ENCODE measurements at places on chromosomes 11 and 22.

DNA sequence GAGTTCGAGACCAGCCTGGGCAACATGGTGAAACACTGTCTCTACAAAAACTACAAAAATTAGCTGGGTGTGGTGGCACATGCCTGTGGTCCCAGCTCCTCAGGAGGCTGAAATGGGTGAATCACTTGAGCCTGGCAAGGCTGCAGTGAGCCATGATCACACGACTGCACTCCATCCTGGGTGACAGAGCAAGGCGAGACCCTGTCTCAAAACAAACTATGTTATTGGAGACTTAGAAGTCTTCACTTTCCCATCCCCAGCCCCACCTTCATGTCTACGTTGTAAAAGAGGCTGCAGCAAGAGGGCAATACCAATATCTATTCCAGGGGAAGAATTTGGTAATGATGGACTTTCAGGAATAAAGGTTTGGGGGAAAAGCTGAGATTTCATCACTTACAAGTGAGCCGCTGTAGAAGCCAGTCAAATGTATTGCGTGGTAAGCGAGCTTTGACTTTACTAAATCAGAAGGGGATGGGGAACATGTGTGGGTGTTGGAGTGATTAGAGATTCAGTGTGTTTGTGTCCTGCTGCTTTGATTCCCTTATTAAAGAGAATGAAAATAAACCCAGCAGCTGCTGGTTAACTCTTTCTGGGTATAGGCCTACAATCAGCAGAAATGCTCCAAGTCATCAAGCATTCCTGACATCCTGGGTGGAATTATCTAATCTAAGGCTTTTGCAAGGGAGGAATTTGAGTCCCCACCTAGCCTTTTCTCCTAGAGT lies 53.7 kb downstream of the UBASH3B start:
- DNase-seq: no peak

DNA sequence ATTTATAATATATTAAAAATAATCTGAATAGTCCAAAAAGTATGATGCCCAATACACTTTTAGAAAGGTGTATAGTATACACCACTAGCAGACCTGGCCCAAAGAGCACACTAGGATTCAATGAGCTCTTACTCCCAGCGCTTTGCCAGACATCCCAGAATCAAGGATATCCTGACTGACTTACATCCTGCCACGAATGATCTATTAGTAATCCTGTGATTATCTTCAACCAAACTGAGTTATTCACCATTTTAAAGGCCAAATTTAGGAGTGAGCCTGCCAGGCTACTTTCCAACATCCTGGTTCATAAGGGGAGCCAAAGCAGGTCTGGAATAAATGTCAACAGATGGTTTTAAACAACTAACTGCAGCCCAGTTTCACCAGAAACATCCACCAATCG lies 60.8 kb upstream of the FAM181B start:
- DNase-seq: no peak

GRCh38 chr11:70885281-70886231 lies 366.8 kb downstream of the SHANK2 start:
- no peak for DNase-seq

DNA sequence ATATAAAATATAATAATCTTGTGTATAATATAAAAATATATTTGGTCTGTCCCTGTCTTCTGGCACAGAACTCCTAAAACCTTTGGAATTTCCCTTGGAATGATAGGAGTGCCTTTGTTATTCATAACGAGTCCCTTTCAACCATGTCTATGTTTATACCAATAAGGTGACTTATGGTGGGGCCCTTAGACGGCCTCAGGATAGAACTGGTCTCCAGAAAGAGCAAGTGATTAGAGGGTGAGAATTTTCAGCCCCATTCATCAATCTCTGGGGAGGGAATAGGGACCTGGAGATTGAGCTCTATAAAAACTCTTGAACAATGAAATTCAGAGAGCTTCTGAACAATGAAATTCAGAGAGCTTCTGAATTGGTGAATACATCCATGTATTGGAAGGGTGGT lies 18.4 kb upstream of the PICALM start:
- DNase-seq: no peak

DNA sequence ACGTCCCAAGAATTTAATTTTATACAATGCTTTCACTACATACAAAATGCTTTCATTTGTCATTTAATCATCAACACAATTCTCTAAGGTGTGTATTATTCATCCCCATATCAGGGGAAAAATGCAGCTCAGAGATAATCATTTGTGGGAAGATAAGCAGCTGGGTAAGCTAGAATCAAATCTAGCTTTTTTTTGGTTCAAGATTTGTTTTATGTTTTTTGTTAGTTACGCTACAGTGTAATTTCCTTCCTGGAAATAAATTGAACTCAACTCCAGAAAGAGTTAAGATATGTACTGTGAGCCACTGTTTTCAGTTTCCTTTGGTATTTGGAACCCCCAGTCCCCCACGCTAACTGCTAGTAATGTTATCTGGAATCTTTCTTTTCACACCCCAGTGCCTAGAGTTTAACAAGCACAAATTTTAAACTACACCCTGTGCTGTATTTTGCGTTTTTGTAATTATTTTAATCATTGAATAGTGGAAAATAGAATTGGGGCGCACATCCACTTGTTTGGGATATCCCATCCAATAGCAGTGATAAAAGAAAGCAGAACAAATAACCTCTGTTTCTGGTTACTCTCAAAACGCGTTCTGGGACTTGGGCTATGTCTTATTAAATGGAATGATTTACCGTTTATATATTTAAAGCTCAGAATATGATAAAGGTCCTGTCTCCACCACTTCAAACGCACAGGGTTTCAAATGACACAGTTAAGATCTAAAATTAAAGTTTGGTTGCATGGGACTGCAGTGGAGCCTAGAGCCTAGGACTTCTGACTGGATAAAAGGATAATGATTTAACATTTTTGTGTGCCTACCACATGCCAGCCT lies 2.1 kb upstream of the HSPA8 start:
- DNase-seq: no peak

- peak; percentile 6 for DNase-seq
Measured at GRCh38 chr11:76156971-76157427, 49.3 kb downstream of the WNT11 start.

GRCh38 chr11:7254731-7255291 lies 3.1 kb downstream of the SYT9 start:
- no peak for DNase-seq

- DNase-seq: no peak
Measured at GRCh38 chr11:7494086-7494745, 8.9 kb downstream of the OLFML1 start.

DNA sequence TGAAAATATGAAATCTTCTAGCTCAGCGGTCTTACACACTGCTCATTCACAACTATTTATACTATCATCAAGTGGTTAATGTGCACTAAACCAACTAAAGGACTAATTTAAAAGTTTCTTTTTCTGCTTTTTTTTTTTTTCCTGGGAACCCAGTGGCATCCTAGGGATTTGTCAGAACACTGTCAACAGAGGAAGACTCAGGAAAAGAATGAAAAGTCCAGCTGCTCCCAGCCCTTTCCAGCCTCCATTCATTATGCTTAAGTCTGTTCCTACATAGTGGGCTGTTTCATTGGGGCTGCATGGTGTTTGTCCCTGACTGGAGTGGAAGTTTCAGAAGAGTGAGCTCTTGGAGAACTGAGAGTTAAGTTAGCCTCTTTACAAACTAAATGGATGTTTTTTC lies 391.1 kb downstream of the AASDHPPT start:
- no peak for DNase-seq

- DNase-seq: no peak
Measured at GRCh38 chr11:46461461-46461927, 69.9 kb upstream of the CHRM4 start.

- DNase-seq: no peak
Measured at GRCh38 chr11:112620621-112621394, 340.4 kb upstream of the NCAM1 start.

DNA sequence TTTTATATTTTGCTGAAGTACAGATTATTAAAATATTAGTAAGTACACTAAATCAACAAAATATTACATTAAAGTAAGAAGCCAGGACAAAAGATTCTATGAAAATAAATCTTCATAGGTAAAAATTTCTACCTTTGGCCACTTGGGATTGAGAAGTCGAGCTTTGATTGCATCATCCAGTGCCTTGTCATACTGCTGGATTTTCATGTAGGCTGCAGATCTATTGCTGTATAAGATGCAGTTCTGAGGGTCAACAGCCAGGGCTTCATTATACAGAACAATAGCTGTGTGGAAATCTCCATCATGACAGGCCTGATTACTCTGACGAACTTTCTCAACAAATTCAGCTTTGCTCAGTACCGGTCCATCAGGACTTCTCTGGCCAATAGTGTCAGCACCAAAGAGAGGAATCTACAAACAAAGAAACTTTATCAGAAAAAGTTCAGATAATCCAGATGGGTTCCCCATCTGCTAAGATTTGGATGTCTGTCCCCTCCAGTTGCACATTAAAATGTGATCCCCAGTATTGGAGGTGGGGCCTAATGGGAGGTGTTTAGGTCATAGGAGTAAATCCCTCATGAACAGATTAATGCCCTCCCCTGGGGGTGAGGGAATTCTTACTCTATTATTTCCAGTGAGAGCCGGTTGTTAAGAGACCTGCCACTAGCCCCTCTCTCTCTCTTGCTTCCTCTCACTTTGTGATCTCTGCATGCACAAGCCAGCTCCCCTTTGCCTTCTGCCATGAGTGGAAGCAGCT lies 50.0 kb downstream of the TTC28 start:
- DNase-seq: no peak

GRCh38 chr11:68053117-68053516 lies 14.3 kb downstream of the TCIRG1 start:
- peak; percentile 44 for DNase-seq

DNA sequence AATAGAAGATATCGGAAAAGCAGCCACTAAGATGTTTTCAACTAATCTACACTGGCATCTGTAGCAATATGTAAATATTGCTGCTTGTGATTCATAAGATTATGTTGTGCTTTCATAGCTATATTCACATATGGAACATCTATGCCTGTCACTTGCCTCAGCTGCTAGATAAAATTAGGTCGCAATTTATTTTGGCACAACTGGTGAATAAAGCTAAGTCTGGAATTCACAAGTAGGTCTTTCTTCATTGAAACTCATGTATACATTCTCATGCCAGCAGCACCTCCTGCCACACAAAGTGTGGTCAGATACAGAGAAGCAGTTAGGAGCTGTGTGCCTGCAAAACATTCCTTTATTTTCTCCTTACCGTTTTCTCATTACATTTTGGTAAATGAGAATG lies 543.3 kb upstream of the CHORDC1 start:
- DNase-seq: no peak

- no peak for DNase-seq
Measured at GRCh38 chr11:59216641-59217564, 4.2 kb upstream of the MPEG1 start.

DNA sequence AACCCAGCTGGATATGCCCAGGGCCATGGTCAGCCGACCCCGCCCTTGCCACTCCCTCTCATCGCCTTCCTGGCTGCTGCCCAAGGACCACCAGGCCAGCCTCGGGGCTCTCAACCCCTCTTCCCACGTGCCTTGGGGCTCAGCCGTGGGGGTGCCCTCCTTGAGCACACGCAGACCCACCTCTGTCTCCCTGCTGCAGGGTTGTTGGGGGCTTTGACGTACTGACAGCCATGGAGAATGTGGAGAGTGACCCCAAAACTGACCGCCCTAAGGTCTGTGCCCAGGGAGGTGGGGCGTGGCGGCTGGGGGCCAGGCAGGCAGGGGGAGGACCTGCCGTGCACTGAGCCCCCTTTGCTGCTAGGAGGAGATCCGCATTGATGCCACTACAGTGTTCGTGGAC lies 28.6 kb downstream of the PPIL2 start:
- no peak for DNase-seq

- no peak for DNase-seq
Measured at GRCh38 chr11:126723665-126724045, 276.9 kb downstream of the KIRREL3 start.

DNA sequence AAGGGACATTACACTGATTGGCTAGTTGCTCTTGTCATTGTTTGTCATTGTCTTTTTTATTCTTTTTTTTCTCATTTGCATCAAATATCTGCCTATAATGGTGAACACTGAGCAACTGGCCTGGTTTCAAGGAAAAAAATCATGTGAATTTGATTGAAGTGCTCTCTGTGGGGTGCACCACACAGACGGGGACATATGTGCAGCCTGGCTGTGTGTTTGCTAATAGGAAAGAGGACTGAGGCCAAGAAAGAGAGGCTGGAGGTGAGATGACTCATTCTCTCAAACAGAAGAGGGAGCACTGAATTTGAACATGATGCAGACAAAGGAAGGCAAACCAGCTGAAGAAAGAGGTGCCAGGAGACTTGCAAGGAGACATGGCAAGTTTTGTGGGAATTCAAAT lies 684.9 kb upstream of the CCDC90B start:
- no peak for DNase-seq

DNA sequence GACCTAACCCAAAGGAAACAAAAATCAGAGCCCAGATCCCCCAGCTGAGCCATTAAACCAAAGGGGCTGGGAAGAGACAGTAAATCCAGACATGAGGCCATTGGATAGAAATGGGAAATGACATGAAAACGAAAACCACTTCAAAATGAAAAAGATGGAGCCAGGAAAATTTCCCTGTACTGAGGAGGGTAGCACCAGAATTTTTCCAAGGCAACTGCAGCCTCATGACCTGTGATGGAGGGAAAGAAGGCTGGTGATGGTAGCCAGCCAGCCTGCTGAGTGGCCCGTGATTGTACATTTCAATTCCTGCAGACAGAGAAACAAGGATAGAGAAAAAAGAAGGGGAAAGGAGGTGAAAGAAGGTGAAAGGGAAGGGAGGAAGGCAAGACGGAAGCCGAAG lies 268.4 kb upstream of the PLET1 start:
- no peak for DNase-seq

- DNase-seq: no peak
Measured at GRCh38 chr11:104663190-104664140, 234.8 kb downstream of the CASP12 start.

DNA sequence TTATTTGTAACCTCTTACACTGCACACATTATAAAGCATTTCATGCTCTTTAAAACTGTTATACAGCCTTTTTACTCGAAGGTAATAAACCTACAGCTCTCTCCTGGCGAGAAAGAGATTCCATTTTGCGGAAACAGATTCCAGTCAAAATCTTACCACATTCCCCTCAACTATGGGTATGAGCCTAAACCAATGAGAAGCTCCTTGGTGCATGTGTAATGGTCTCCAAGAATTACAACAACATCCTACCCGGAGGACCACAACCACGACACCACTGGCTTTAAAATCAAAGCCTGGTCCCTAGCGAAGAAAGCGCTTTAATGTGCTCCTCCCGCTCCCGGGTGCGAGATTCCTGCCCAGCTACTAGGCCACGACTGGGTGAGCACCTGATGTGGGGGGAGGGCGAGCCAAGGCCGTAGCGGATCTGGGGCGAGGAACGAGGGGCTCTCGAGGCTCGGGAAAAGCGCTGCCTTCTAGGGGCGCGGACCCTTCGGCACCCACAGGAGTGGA lies 821 bp downstream of the CELF1 start:
- no peak for DNase-seq

- DNase-seq: peak; percentile 28
Measured at GRCh38 chr11:16603245-16603644, 135.2 kb upstream of the C11orf58 start.

- DNase-seq: no peak
Measured at GRCh38 chr11:87432022-87432421, 394.3 kb downstream of the TMEM135 start.

- DNase-seq: no peak
Measured at GRCh38 chr22:41043722-41044121, 48.7 kb upstream of the EP300 start.

All from HuH-7.5 (cell line).